ENCODE measurements at places on chromosomes 1 and 21.

GRCh38 chr1:44275991-44276405, 62.7 kb downstream of the DMAP1 start:
- DNase-seq: no peak

DNA sequence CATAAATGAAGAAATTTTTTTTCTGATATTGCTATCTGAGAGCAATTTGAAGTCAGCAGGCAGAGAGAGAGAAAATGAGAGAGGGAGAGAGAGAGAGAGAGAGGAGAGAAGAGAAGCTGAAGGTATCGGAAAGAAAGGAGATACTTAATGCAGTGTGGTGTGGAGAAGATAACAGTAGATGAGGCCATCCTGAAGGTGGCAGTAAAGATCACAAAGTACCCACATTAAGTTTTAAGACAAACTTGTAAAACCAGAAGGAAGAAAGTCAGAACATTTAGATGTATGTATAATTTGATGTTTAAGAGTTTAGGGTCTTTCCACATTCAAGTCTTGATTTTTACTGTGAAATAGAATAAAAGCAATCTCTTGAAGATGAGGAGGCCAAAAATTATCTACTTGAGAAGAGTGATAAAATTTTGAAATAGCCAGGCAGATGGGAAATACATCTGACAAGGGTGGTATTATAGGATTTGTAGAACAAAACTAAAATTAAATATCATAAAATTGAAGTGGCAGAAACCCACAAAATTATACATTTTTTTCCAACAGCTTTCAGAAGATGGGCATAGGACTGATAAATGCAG, 1753.4 kb downstream of the MRPL39 start:
- DNase-seq: peak; percentile 22

- no peak for DNase-seq
Measured at GRCh38 chr21:29961291-29962027, 21.7 kb upstream of the GRIK1 start.

DNA sequence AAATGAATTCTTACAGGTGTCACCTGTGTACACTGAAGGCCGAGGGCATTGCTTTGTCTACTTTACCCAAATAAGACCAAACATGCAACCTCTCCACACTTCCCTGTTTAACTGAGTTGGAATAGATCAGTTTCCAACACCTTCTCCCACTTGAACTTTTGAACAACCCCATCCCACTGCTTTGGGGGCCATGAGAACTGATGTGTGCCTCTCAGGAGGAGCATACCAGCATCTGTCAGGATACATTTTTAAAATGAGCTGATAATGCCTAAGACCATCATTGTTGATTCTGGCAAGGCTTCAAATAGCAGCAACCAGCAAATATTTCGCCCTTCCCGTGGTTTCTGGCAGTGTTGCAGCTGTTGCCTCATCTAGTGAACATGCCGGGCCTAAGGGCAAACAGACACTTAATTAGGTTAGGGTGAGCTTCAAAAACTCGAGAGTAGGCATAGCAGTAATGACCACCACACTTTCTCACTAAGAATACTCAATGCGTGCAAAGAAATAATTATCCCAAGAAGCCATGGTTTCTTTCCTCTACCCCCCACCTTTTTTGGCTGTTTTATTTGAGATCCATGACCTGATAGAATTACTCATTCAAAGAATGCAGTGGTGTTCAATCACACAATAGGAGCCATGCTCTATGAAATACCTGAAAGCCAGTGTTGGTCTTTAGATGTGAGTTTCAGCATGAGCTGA, 63.7 kb downstream of the MAP10 start:
- peak; percentile 52 for DNase-seq

GRCh38 chr1:101150670-101151069, 86.1 kb upstream of the S1PR1 start:
- no peak for DNase-seq

All from COR-L47 (cell line).